Left colon (tissue), 2 donors: ENCODE measurements at places on chromosomes 3 and 15.

GRCh38 chr15:92747047-92747446 is 91.5 kb upstream of the FAM174B start:
- DNase-seq: no peak

DNA sequence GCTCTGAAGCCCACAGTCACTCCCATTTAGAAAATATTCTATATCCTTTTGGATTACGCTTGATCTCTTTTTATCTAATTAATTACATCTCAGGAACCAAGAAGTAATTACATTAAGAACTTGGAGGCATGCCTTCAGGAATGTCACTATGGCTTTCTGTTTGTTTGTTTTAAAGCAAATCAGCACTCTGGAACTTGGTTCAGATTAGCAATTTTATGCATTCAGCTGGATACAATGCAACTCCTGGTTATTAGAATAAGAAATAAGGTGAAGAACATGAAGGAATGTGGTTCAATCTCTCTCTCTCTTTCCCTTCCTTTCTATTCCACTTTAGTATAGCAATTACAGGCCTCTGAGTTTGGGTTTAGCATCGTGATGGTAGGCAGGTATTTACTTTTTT is 235.8 kb downstream of the FHIT start:
- DNase-seq: no peak

GRCh38 chr3:11452885-11453847 is 181.0 kb downstream of the ATG7 start:
- no peak for DNase-seq

- no peak for DNase-seq
Observed at GRCh38 chr15:81068516-81068915, 65.6 kb upstream of the CFAP161 start.

- no peak for DNase-seq
Observed at GRCh38 chr3:126026277-126026751, 57.3 kb downstream of the ROPN1B start.

DNA sequence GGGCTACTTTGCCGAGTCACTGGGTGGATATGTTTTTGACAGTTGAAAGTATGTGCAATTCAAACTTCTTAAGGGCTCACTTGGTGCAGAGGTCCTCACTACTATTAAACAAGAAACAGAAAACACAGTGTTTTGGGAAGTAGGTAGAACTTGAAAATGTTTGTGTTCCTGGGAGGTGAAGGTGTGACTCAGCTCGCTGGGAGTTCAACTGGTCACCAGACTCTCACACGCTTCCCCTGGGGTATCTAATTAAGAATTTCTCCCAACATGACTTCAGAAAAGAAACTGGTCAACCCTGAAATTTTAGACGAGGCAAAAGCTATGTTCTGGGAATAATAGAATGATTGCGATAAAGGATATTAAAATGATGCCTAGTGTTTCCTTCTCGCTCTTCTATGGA is 1039.8 kb upstream of the SEMA6D start:
- no peak for DNase-seq

DNA sequence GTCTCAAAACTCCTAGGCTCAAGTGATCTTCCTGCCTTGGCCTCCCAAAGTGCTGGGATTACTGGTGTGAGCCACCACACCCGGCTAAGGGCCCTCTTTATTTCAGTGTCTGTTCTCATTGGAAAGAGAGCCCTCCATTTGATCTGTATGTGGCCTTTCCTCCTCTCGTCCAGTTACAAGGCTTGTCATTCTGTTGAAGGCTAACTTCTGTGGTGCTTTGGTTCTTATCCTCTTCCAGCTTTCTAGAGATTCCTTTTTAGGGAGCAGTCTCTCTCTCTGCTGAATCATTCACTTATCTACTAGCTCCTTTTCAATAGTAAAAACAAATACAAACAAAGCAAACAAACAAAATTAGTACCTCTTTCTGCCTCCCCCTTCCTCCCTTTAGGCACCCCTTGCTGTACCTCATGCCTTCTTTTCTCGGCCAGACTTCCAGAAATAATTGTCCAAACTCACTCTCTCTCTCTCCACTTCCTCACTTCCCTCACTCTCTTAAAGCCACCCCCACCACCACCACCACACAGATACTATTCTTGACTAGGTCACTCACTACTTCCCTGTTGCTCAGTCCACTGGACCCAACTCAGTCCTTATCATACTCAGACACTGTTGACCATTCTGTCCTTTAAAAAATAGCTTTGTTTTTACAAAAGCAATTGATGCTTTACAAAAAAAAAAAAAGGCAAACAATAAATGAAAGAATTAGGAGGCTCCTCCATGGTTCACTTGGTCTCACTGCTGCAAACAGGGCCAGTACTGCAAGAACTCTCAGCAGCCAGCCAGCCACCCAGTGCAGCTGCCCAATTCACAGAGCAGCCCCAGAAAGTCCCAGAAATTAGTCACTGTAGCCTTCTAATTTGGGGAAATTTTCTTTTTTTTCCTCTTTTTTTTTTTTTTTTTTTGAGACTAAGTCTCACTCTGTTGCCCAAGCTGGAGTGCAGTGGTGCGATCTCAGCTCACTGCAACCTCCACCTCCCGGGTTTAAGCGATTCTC is 31.7 kb upstream of the RAB11A start:
- DNase-seq: no peak

DNA sequence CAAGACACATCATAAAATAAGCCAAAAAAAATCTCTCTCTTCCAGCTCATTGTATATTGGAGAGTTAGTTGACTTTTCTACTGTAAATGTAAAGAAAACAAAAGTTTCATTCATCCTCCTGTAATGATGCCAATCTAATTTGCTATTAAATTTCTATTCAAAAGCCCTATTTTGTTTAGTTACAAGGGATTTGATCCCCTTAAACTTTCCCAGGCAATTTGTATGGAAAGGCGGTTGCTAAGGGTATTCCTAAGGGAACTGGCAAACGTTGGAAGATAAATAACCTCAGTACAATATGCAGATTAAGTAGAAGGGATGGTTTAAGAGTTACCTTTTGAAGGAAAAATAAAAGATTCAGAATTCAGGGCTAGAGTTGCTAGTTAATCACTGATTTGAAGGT is 352.7 kb downstream of the TIGIT start:
- no peak for DNase-seq

GRCh38 chr15:82158811-82159210 is 103.7 kb downstream of the EFL1 start:
- DNase-seq: no peak

DNA sequence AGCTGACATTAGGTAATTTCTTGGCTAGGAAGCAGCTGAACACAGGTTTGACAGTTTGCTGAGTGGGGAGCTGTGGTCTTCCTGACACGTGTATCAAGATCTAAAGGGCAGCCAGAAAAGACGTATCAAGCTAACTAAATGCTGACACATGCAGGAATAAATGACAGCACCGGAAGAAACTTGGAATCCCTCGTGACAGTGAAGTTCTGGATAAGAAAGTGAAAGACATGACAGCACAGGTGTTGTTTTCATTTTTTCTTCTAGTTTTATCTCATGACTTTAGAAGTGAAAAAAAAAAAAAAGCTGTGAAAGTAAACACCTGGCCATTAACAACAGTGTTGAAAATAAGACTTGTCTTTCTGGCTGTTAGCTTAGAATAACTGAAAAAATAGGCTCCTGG is 48.7 kb downstream of the FGF7 start:
- no peak for DNase-seq

- DNase-seq: no peak
Observed at GRCh38 chr3:126501054-126501453, 16.5 kb downstream of the UROC1 start.

DNA sequence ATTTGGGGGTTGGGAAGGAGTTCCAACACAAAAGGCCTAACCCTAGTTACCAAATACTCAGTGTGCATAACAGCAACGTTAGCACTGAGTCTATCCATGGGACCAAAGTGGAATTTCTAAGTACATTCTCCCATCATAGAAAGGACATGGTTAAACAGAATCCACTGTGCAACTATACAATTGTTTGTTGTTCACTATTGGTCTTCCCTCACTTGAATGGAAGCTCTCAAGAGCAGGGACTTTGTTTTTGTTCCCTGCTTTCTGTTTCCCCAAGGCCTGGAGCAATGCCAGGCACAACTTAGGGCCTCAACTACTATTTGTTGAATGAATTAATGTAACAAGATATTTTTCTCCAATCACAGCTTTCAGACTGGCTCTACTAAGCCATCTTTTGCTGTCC is 25.6 kb downstream of the COL8A1 start:
- no peak for DNase-seq

GRCh38 chr3:28841441-28841840 is 439.4 kb upstream of the RBMS3 start:
- DNase-seq: no peak

DNA sequence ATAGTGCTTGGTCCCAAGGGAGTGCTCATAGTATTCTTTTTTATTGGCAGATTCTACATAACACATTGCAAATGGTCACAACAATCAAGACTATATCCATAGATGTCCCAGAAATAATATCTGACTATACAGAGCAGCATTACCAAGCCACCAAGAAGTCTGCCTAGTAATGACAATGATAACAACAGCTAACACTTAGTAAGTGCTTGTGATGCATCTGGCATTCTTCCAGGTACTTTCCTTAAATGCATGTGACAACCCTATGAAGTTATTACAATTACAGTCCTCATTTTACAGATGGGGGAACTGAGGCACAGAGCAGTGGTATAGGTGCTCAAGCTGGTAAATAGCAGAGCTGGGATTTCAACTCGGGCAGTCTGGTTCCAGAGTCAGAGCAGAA is 49.6 kb upstream of the ICE2 start:
- no peak for DNase-seq

DNA sequence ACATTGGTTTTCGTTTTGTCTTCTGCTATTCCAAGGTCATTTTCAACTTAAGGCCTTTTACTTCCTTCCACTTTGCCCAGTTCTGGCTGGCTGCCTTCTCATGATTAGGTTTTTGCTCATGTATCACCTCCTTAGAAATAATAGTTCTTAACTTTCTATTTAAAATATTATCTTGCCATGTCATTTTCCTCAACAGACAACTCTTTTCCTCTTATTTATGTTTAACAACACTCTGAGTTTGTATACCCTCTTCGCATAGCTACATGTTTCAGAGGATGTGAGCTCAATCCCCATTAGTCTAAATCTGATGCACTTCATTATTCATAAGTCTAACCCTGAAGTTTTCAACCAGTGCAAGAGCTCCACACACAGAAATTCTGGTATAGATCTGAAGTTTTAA is 299.1 kb downstream of the BCHE start:
- DNase-seq: no peak

DNA sequence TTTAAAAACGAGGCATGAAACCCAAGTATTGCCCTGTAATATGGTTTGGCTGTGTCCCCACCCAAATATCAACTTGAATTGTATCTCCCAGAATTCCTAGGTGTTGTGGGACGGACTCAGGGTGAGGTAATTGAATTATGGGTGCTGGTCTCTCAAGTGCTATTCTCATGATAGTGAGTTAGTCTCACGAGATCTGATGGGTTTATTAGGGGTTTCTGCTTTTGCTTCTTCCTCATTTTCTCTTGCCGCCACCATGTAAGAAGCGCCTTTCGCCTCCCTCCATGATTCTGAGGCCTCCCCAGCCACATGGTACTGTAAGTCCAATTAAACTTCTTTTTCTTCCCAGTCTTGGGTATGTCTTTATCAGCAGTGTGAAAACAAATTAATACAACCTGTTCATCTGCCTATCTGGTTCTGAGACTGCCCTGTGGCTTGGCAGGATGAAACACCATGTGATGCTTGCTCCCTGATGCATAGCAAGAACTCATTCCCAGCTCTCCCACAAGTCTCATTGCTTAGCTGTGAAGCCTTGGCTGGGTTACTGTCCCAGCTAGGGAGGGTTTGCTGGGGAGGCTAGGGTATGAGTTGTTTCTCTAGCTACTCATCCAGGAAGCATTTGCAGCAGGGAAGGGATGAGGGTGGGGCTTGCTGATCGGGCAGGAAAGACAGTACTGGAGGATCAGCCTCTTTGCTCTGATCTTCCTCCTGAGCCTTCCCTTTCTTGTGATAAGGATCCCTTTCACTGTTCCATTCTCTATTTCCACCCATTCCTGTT is 3.7 kb upstream of the SQOR start:
- DNase-seq: no peak

- peak; percentile 54 for DNase-seq
Observed at GRCh38 chr15:90664650-90665287, 52.4 kb upstream of the BLM start.

GRCh38 chr15:47794252-47794914 is 77.1 kb downstream of the SEMA6D start:
- DNase-seq: no peak
